ENCODE measurements at places on chromosomes 4 and X. TPM values are rescaled to one million over a fixed set of nuclear protein-coding genes. Genes with fewer than 3 reads are reported as not detected.

- DNase-seq: no peak
Measured at GRCh38 chr4:93777081-93777460, 51.5 kb upstream of the ATOH1 start.

- DNase-seq: peak; percentile 39
Measured at GRCh38 chrX:136268051-136269048, 17.1 kb upstream of the MAP7D3 start.

- no peak for DNase-seq
Measured at GRCh38 chr4:134027931-134028330, 173.7 kb downstream of the PABPC4L start.

DNA sequence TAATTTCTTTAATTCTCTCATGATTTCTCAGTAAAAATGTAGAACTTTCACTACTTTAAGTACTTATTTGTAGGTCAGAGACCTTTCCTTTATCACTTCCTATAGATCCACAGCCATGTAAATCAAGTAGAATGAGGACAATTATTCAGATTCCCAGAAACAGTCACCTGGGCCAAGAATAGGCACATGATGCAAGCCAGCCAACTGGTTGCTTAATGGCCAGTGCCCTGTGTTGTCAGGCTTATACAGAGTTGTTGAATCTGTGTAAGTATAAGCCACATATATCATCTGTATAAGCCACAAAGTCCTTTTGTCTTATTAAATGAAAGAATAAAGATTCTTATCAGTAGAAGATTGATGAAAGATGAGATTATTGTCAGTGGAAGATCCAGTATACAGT, 5.2 kb downstream of the BANK1 start:
- DNase-seq: no peak

DNA sequence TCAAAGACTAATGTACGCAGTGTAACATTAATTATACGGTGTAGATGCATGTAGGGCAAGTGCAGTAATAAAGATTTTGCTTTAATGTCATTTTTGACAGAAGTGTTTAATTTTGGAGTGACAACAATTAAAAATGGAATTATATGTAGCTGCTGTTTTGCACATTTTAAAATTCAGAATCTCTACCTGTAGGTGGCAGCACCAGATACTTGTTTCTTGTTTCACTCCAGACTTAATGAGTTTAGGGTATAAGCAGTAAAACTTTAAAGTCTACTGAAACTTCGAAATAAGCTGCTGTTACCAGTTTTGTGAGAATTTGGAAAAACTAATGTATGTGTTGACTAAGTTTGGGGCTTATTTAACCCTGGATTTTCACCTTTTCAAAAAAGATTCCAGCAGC, 144.9 kb downstream of the POLA1 start:
- no peak for DNase-seq

DNA sequence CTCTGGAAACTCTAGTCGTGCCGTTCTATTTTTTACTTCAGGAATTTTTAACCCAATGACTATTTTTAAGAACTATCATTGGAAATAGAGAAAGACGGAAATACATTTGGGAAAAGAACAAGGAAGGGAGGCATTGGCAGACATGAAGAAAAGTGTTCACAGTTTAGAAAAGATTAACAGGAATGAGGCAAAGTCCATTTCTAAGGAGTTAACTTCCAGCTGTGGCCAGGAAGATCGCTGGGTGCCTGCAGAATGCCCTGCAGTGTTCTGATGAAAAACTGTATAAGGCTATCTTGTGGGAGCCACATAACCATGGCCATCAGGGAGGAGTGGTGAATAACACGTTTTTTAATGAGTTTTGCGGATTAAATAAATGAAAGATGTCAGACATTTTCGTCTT, 150.6 kb upstream of the VCX3A start:
- no peak for DNase-seq

DNA sequence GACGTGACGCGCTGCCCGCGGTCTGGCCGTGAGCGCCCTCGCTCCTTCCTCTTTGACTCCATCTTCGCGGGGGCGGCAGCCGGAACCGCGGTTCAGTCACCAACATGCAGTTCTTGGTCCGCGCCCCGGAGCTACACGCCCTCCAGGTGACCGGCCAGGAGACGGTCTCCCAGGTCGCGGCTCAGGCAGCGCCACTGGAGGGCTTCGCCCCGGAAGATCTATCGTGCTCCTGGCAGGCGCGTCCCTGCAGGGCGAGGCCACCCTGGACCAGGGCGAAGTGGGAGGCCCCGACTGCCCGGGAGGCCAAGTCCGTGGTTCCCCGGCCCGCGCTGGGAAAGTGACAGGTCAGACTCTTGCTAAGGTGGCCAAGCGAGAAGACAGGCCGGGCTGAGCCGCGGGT, 2.9 kb downstream of the TRIML2 start:
- DNase-seq: no peak

GRCh38 chr4:26763648-26764047, 97.0 kb upstream of the STIM2 start:
- no peak for DNase-seq

The IGFBP7 gene
- total RNA-seq: 37.1 TPM

The CXCL11 gene
- total RNA-seq: not detected
